ENCODE measurements at places on chromosomes 11 and 22.

DNA sequence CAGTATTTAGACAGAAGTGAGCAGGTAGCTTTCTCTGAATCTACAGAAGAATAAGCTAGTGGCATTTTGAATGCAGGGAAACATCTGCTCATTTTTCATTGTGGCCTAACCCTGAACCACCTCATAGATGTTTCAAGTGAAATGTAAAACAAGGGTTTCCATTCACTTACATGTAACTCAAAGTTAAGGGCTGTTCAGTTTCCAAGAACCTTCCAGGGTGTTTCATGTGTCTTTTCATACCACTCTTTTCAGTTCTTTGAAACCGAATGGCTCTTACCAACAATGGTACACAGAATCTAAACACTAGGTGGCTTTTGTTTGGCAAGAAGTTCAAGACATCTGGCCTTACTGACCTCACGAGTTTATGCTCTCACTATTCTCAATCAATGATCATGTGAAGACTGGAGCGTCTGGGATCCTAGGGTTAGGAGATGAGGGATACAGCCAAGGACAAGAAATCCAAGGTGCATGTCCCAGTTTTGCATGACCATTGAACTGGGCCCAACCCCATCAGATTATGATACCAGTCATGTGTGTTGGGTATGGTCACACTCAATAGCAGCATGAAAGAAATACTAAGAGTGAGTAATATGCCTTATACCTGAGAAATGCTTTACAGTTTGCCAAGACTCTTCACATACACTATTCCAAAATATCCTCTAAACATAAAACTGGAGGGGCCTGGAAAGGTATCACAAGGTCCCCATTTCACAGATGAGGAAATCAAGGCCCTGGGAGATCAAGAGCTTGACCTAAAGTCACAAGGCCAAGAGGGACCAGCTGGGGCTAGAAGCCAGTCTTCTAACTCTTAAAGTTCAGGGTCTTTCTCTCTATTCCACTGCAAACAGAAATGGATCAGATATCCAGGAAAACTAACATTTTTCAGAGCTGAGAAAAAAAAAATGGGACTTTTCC, 92.7 kb downstream of the ETS1 start:
- DNase-seq, result no peak

DNA sequence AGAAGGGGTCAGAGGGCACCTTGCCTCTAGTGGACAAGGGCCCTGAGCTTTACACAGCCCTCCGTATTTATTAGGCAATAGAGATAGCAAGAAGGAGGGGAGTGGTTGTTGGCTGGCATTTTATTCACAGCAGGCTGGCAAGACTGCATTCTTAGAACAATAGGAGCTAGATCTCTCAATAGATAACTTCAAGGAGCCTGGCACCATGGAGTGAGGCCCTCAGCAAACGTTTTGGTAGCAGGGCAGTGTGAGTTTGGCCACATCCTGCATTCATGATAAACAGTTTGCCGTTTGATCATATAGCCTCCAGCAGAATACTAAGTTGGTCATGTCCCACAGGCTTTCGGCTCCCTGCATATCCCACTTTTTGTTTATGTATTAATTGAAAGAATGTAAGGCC, 31.6 kb downstream of the OR10A6 start:
- DNase-seq, result no peak

GRCh38 chr22:23064381-23065068, 5.8 kb upstream of the GNAZ start:
- no peak for DNase-seq

DNA sequence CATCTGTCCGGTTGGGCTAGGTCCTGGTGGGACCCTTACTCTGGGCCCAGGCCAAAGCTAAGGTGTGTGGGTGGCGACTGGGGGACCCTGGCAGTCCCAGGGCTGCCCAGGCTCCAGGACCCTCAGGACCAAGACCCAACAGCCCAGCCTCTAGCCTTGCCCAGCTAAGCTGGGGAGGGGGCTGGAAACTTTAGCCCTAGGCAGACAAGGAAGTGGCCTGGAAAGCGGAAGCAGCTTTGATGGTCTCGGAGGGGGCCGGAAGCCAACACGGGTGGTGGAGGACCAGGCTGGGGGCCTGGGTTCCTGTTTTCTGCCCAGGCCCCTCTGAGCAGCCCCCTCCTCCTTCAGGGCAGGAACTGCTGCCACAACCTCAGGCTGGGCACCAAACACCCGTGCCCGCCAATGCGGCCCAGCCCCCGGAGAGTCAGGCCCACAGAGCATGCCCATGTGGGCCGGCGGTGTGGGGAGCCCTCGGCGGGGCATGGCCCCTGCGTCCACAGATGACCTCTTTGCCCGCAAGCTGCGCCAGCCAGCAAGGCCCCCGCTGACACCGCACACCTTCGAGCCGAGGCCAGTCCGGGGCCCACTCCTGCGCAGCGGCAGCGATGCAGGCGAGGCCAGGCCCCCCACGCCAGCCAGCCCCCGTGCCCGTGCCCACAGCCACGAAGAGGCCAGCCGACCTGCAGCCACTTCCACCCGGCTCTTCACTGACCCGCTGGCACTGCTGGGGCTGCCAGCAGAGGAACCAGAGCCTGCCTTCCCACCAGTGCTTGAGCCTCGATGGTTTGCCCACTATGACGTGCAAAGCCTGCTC, 2.8 kb downstream of the SIPA1 start:
- DNase-seq, result peak; percentile 48

DNA sequence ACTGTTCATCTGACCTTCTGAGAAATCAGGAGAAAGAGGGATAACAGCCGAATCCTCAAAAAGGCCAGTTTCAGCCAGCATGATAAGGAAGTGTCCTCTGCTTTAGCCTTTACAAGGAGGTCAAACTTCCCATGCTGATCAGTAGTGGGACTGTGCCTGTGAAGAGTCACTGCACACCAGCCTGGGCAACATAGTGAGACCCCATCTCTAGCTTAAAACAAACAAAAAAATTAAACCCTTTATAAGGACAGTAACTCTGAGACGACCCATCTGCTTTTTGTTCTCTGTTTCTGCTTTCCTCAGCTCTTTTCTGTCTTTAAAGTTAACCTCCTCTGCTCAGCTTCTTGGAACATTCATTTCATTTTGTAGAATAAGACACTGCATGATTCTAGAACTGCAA, 49.7 kb downstream of the SCGB1A1 start:
- no peak for DNase-seq

DNA sequence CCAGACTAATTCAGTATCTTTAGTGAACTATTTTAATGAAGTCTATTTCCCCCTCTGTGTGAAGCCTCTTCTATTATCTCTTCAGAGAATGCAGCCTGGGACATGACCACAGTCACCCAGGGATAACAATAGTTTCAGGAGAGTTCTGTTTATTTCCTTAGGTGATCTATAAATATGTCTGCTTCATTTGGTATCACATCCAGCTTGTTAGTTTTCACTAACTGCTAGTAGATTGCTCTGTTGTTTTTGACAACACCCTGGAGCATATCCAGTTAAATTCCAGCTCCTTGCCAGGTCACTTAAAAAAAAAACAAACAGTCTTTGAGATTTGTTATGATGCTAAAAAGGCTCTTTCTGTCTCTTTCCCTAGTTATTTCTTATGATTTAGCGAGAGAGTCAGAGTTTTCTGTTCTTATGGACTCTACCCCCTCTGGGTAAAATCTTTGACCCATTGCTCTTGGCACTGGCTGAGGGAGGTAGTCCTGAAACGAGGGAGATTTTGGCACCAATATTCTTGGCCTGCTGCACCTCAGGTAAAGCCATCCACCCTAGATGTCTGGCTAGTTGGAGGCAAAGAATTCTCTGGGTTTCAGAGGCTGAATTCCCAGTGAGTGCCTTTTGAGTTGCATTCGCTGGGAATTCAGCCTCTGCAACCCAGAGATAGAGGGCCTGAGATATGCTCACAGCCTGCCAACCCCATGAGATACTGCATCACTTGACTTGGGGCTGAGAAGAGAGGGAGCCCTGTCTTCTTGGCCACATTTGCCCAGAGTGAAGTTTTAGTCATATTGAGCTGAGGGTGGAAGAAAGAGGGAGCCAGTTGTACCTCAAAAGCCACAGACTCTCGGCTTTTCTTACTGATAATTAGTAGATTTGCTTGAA, 159.1 kb downstream of the PGR start:
- DNase-seq, result no peak

GRCh38 chr11:64096835-64097234, 61.1 kb downstream of the FLRT1 start:
- no peak for DNase-seq

DNA sequence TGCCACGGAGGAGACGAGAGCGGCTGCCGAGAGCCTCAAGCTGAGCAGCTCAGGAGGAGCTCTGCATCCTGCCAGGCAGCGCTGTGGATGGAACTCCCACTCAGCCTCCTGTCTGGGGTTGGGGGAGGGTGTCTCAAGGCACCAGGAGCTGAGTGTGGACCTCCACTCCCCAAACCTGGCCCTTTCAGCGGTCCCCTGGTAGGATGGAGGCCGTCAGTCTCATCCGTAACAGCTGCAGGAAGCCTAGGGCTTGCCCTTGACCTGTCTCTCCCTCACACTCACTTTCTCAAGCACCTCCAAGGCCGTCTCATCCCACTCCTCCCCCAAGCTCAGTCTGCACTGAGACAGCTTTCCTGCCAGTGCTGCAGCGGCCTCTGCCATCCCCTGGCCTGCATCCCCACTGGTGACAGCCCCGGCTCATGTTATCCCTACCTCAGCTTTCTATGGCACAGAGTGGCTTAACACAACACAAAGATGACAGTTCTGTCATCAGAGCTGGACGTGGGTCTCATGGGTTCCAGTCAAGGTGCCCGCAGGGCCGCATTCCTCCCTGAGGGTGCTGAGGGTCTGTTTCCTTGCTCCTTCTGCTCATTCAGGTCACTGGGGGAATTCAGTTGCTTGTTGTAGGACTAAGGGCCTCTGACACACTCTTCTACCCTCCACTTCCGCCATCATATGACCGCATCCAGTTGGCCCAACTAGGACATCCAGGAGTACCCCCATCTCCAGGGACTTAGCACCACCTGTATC, 341.9 kb upstream of the B3GAT1 start:
- no peak for DNase-seq

DNA sequence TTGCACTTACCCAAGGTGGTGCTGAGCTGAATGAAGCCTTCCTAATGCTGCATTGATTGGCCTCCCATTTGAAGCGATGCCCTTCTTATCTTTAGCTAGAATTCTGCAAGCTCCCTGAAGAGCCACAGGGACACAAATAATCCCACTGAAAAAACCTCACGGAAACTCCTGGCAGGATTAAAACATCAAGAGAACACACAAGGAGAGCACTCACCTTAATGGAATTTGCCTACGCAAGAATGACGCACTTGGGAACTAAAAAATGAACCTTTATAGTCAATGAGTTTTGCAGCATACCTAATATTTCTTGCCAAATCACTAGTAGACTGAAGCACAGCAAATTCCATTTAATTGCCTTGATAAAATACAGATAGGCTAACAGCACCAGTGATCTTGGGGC, 232.8 kb upstream of the UBASH3B start:
- no peak for DNase-seq

GRCh38 chr11:66002648-66003225, 434 bp downstream of the BANF1 start:
- no peak for DNase-seq

- peak; percentile 71 for DNase-seq
Observed at GRCh38 chr11:83249972-83250593, 36.1 kb downstream of the CCDC90B start.

GRCh38 chr11:115362997-115363396, 141.2 kb downstream of the CADM1 start:
- no peak for DNase-seq

DNA sequence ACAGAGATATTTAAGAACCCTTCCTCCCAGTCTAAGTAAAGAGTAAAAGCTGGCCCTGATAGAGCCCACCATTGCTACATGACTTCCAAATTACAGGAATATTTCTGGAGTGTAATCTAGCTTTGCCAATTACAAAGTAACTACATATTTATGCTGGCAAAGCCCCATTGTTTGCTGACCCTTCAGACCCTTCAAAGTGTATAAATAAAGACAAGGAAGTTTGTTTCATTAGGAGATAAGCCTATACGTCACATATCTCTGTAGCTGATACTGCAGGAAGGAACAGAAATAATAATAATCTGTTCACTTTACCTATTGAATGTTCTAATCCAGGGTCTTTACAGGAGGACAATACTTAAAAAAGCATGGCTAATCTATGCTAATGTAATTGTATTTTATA, 375.1 kb downstream of the SOX6 start:
- DNase-seq, result no peak

- DNase-seq, result peak; percentile 78
Observed at GRCh38 chr22:23862103-23862502, 4.4 kb downstream of the SLC2A11 start.

GRCh38 chr11:122154227-122154626, 38.2 kb upstream of the BLID start:
- DNase-seq, result no peak

DNA sequence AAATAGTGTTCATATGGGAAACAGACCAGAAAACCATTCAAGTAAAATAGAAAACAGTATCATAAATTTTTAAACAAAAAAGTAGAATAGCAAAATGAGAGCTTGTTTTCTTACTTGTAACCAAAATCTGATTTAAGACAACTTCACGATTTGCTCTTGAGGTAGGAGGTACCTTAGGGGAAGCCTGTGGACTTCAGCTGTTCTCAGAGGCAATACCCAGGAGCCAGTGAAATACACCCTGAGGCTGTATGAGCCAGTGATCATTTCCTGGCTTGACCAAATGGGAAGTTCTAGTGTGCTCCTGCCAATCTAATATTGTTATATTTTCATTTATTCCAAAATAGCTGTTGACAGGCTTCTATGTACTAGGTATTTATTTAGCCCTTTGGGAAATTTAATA, 104.8 kb downstream of the ARHGAP42 start:
- DNase-seq, result peak; percentile 58

DNA sequence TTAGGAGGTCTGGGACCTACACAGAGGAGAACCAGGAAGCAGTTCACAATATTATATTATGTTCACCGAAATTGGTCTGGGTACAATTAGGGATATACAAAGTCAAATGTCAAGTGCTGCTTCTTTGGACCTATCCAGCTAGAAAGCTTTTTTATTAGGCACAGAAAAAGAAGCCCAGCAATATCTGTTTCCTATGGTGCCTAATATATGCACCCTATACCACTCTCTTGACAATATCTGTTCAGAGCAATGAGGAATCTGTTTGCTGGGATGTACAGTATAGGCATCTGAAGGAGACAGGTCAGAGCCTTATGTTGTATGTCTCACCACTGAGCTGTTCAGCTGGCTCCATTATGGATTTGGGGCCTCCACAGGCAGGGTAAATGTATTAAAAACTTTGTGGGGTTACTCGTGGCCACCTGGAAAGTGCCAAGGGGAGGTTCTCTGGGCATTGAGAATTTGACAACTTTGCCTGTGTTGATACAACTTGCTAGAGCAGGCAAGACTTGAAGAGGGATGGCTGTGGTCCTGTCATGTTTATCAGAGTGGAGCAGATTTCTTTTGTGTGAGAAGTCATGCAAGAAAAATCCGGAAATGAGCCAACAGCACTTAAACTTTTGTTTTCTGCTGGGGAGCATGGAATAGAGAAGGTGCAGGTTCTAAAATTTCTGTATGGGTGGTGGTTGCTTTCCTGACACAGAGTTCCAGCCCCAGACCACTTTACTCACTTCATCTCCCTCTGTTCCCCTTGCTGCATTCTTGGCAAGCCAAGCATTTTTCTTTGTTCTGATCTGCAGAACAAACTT, 10.1 kb downstream of the STIM1 start:
- peak; percentile 50 for DNase-seq
